ENCODE measurements at places on chromosomes 3 and 15.

DNA sequence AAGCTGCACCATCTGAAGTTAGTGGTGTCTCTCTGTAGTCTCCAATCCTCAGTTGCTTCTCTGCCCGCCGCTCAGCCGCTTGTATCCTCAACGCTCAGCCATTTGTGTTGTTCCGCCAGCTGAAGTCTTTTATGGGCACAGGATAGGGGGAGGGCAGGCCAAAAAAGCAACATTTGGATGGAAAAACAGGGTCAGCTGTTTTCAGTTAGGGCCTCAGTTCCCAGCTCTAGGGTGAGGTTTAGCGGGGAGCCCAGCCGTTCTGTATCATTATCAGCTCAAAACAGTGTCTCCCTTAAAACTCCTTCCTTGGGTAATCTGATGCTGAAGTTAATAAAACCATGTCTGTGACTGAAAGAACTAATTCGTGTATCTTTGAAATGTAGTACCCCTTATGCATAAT is 329.5 kb upstream of the AZI2 start:
- DNase-seq: no peak

GRCh38 chr3:114400371-114400770 is 106.5 kb downstream of the TIGIT start:
- no peak for DNase-seq

GRCh38 chr3:27568393-27568792 is 84.2 kb upstream of the SLC4A7 start:
- peak; percentile 88 for DNase-seq

DNA sequence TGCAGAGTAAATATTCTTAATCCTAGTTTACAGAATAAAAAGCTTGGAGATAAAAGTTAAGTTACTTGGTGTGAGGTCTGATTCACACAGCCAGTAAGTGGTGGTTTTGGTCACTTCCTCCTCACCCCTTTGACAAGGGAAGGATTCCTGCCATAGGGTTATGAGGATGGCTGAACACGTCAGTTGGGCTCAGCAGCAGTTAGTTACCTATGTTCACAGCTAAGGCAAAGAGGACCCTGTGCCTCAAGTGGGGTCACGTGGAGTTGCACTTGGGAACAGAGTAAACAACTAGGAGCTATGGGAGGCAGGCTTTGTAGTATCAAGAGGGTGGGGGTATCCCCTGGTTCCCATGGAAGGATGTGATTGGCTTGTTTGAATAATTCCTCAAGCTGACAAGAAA is 232.2 kb downstream of the UBE2E2 start:
- DNase-seq: no peak

GRCh38 chr15:27595211-27595610 is 503.9 kb downstream of the OCA2 start:
- no peak for DNase-seq

- no peak for DNase-seq
Observed at GRCh38 chr15:64869501-64869900, 27.8 kb downstream of the PLEKHO2 start.

DNA sequence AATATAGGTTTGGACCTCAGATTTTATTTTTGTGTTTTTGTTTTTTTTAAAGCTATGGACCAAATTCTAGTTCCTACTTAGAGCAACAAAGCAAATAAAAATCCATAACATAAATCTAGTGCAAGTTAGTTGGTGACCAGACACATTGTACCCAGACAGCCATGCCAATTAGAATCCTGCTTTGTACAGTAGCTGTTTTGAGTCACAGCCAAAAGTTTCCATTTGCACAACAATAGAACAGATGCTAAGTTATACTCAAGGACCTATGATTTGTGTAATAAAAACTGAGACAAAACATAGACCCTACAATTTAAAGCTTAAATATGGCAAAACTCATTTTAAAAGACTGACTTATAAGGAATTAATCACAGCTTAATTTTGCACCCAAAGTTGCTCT is 513.1 kb upstream of the CBLB start:
- DNase-seq: peak; percentile 90
